ENCODE measurements at places on chromosomes 11 and 22.

GRCh38 chr11:14668731-14669301 lies 25.2 kb downstream of the PDE3B start:
- no peak for DNase-seq

- no peak for DNase-seq
Measured at GRCh38 chr11:127275774-127276173, 275.2 kb upstream of the KIRREL3 start.

- no peak for DNase-seq
Measured at GRCh38 chr22:32409977-32410376, 2.1 kb downstream of the RTCB start.

DNA sequence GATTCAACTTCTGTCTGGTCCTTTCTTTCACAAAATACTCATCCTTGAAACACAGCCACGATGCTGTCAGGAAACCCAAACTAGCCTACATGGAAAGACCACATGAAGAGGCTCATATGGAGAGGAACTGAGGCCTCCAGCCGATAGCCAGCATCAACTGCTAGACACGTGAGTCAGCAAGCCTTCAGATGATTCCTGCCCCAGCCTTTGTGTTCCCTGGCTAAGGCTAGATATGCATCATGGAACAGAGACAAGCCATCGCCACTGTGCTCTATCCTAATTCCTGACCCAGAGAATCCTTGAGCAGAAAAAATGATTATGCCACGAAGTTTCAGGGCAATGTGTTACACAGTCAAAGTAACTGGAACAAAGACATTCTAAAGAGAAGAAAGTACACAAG lies 75.5 kb downstream of the ENTHD1 start:
- no peak for DNase-seq

GRCh38 chr11:35553021-35553420 lies 27.6 kb upstream of the PAMR1 start:
- DNase-seq: no peak

DNA sequence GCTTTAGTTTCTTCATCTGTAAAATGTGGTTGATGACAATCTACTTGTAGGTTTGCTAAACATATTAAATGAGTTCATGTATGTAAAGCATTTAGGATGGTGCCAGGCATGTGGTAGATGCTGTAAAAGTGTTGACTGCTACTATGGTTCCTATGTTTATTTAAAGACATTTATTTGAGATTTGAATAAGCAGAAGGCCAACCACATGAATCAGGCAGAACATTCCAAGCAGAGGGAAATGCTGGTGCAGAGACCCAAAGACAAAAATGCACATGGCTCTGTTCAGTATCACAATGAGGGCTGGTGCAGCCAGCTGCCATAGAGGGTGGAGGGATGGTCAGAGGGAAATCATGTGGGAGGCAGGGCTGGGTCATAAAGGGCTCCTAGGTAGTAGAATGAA lies 156.2 kb upstream of the PDGFD start:
- DNase-seq: no peak

- no peak for DNase-seq
Measured at GRCh38 chr11:134413826-134414731, 2.0 kb upstream of the B3GAT1 start.

DNA sequence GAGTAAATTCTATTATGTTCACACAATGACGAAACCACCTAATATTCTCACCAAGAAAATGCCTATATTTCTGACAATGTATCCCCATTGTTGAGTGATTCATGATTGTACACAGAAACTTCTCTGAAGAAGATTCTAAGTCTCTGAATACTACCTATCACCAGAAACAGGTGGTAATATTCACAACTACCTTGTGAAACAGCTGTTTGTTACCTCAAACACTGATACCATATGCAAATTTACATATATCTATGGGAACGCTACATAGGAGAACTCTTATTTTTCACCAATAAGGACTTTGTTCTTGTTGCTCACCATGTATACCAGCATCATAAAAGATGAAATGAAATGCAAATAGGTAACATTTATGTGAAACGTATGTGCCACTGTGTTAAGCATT lies 59.3 kb downstream of the PDGFD start:
- no peak for DNase-seq

GRCh38 chr11:7851391-7851790 lies 54.6 kb upstream of the OR5P2 start:
- no peak for DNase-seq

DNA sequence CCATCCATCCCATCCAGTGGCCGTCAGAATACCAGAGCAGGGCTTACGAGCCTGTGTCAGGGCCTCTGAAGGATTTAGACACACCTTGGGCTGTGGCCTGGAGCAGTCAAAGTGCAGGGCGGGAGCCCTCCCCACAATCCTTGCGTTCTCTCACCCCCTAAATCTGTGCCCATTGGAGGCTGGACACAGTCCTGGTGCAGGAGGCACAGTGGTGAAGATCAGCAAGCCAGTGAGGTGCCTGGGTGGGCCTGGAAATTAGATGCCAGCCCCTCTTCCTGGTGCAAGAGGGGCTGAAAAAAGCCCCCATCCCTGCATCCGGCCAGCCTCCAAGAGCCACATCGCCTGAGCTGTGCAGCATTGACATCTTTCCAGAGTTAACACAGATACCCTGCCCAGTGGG lies 1045.8 kb downstream of the TBC1D22A start:
- no peak for DNase-seq

DNA sequence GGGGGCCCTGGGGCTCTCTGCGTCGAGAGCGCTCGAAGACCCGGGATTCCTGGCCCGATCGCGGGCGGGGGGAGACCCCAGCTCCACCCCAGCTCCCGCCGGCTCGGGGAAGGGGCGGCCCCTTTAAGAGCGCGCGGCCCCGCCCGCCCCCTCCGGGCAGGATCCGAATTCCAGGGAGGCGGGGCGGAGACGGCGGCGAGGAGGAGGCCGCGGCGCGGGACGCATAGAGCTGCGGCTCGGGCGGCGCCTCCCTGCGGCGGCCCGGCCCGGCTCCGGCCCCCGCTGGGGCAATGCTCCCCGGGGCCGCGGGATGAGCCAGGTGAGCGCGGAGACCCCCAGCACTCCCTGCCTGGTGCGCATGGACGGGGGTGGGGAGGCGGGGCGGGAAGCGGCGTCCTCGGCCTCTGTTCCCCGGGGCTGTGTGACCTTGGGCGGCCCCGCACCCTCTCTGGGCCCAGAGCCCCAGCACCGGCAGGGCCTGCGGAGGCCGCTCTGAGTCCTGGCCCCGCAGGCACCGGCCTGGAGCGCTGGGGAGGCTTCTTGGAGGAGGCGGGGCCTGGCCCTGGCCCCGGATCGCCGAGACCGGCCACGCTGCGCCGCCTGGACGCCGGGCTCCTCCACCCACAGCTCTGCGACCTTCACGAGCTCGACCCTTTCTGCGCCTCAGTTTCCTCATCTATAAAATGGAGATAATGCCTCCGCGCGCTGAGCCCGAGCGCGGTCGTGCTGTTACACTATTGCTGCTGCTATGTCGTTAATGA lies 565 bp downstream of the GAS2L1 start:
- DNase-seq: peak; percentile 41

GRCh38 chr22:27603800-27604144 lies 197.8 kb downstream of the MN1 start:
- peak; percentile 32 for DNase-seq

GRCh38 chr22:22836635-22837034 lies 51.0 kb upstream of the IGLL5 start:
- DNase-seq: peak; percentile 57

DNA sequence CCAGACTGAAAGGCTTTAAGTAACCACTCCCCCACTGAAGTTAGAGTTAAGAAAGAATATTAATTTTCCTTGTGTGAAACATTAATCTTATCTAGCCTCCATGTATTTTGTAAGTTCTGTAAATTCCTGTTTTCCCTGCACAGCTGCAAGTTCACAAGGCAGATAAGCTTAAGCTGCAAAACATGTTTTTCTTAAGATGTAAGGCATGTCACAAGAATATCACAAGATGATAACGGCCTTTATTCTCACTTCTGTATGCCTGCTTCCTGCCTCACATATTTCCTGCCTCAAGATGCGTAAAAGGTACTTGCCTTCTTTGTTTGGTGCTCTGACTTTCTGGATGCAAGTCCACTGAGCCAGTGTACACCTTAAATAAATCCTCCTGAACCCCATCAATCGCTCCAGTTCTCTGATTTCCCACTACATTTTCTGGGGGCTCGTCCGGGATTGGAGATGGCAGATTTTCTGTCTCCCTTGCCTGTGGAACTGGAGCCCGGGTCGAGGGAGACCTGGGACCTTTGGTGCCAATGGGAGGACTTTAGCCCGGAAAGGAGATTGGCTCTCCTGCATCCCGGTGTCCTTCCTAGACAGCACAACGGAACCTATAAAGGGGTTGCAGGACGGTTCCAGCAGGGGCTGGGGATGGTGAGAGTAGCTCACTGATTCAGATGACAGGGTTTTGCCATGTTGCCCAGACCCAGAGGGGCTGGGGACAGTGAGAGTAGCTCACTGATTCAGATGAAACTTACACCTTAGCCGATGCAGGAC lies 30.2 kb downstream of the PPARA start:
- no peak for DNase-seq

DNA sequence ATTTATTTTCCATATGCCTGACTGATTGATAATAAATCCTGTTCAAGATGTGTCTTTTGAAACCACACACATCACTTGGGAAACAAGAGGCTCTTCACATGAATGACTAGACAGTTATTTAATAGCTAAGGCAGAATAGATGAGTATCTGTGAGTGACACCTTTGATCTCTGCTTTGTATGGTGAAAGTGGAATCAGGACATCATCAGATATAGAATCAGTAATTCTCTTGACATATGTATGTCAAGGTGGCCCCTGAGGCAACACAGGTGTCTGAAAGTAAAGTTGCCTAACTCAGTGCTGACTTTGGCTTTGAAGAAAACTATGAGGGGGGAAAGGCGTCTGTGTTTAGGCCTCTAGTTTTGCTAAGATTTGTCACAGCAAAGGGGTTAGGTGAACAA lies 11.5 kb upstream of the CASP4 start:
- no peak for DNase-seq

GRCh38 chr11:87213444-87213843 lies 175.7 kb downstream of the TMEM135 start:
- DNase-seq: no peak

GRCh38 chr11:115706626-115707135 lies 202.5 kb upstream of the CADM1 start:
- DNase-seq: peak; percentile 81

DNA sequence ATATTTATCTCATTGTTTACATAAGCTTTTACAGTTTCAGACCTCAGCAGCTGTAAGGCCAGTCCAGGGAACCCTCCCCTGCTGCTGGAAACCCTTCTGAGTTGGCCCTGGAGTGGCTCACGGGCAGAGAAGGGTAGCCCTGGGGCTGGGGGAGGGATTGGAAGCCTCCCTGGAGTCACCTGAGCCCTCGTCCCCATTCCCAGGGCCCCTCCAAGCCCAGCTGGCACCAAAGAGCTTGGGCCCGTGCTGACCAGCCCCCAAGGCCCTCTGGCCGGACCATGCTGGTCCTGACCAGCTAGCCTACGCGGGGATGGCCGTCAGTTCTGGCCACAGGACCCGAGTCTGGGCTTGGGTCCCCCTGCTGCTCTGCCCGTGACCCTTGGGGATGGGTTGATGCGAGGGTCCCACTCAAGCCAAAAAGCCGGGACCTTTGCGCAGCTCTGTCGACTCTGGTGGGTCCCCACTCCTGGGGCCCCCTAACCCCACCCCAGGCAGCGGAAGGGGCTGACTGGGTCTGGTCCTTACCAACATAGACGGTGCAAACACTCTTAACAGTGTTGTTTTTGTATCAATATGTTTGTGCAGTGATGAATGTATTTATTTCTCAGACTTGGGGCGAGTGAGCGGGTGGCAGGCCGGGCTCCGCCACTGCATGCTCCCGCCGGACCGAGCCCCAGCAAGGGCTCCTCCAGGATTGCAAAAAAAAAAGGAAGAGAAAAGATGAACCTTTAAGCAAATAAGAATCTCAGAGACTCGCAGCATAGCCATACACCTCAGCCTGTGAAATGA lies 17.5 kb upstream of the TMEM191C start:
- DNase-seq: no peak

DNA sequence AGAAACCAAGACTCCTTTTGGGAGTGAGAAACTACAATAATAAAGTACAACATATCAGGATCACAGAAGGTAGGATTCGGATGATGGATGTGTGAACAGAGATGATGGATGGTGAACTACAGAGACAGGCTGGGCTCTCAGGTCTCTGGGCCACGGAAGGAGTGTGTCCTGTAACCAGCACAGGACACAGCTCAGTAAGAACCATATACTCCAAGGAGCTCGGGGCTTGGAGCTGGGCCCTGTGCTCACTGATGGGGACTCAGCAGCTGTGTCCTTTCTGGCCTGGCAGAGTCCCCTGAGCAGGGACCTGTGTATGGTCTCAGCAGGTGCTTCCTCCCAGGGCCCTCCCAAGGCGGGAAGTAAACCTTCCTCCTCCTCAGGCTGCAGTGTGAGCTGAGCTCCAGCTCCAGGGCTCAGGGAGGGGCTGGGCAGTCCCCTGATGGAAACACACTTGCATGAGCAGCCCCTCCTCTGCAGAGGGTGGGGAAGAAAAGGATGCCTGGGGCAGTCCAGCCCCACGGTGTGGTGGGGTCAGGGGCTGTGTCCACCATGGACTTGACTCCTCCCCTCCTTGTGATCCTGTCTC lies 39.8 kb upstream of the TOP3B start:
- DNase-seq: no peak

DNA sequence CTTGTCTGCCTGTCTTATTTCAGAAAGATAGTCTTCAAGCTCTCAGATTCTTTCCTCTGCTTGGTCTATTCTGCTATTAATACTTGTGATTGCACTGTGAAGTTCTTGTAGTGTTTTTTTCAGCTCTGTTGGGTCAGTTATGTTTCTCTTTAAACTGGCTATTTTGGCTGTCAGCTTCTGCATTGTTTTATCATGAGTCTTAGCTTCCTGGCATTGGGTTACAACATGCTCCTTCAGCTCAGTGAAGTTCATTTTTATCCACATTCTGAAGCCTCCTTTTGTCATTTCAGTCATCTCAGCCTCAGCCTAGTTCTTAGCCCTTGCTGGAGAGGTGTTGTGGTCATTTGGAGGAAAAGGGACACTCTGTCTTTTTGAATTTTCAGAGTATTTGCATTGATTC lies 15.5 kb upstream of the DEPDC7 start:
- no peak for DNase-seq

DNA sequence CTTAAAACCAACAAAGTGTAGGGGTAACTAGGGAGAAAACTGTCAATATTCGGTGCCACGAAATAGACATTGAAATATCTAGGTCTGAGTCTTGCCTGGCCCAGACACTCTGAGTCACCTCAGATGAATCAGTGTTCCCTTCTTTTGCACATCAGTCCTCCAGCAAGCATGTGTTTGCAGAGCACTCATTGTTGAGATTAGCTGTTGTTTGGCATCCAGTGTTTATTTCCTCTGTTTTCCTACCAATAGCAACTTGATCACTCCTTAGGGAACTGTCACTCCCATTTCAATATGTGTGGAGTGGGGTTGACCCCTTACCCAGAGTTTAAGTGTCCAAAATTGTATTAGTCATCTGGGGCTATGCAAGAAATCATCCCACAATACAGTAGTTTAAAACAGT lies 4.7 kb upstream of the ASCC2 start:
- DNase-seq: peak; percentile 54
